CD4-positive, alpha-beta T cell treated with Interleukin-1 beta for 1 hour (primary cell): ENCODE measurements at places on chromosomes 6 and 20.

DNA sequence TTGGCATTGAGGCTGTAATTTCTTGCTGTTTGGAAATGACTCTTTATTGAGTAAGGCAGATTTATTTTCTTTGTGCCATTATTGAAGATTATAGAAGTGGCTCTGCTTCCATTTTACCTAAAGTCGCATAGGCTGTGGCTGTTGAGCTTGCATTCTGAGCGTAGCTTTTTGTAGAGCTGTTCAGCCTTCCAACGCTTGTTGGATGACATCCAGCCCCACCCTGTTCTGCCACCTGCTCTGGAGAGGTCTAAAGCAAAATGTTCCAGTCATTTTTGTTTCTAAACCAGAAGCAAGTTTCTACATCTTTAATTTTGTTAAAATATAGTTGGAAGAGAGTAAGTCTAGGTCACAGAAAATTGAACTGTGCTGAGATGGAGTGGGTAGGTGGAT lies 24.4 kb downstream of the UST start:
- no peak for DNase-seq

GRCh38 chr6:4404415-4404814 lies 269.0 kb upstream of the ECI2 start:
- no peak for DNase-seq

- no peak for DNase-seq
Measured at GRCh38 chr6:138263963-138264362, 45.7 kb upstream of the PBOV1 start.

- no peak for DNase-seq
Measured at GRCh38 chr20:16115911-16116552, 457.2 kb downstream of the KIF16B start.

DNA sequence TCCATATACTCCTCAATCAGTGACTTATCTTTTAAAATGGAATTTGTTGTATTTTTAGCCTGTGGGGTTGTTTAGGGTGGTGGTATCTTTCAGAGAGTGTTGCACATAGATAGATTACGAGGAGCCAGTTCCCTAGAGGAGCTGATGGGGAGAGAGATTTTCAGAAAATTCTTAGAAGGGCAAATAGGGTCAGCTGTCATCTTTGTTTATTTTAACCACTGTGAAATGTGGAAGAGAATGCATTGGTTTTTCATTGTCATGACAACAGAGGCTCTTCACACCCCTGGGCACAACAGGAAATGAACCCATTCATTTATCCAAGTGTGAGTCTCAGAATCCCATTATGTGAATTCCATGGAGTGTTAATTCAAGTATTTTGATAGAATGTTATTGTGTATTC lies 188.4 kb downstream of the JARID2 start:
- DNase-seq, result no peak

GRCh38 chr6:129744201-129744879 lies 34.4 kb upstream of the ARHGAP18 start:
- DNase-seq, result no peak

- DNase-seq, result peak; percentile 53
Measured at GRCh38 chr6:12138381-12138780, 126.3 kb downstream of the HIVEP1 start.

DNA sequence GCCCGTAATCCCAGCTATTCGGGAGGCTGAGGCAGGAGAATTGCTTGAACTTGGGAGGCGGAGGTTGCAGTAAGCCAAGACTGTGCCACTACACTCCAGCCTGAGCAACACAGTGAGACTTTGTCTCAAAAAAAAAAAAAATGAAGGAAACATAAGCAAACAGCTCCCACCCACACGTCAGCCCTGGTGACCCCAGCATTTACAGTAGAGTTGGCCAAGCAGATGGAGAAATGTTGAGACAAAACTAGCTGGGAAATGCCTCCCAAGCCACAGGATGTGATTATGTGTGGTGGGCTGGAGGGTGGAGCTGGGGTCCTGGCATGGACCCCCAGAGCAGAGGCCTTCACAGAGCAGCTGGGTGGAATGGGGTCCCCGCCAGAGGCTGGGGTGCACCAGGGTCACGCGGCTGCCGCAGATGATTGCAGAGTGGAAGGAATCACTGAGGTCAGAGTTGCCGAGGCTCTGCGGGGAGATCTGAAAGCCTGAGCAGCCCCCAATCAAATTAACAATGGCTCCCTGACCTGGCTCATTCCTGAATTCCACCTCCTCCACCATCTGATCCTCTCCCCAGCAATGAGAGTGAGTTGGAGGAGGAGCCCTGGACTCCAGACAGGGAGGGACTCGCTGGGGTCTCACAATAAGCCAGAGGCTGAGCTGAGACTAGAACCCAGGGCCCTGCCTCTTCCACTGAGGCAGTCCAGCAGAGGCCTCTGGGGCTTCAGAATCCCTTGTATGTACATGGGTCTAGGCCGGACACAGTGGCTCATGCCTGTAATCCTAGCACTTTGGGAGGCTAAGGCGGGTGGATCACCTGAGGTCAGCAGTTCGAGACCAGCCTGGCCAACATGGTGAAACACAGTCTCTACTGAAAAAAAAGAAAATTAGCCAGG lies 34.7 kb upstream of the TGM2 start:
- no peak for DNase-seq

GRCh38 chr6:38522322-38522721 lies 117.4 kb downstream of the BTBD9 start:
- no peak for DNase-seq

DNA sequence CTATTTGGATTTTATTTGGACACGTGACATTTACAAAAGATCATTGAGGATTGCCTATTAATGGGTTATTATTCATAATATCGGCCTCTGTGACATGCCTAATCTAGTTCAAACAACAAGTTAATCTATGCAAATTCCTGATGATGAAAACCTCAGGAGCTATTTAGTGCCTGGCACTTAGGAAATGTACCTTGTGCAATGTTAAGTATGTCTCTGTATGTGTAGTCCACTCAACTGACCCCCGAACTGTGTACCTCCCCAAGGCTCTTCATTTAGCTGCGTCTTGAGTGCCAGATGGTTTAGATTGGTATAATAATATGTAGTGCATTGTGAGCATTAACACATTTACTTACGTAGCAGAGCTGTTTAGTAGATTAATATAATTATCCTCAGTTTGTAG lies 6.9 kb downstream of the LAMA2 start:
- no peak for DNase-seq

GRCh38 chr6:118558464-118559217 lies 10.5 kb downstream of the PLN start:
- DNase-seq, result peak; percentile 43

GRCh38 chr6:56475736-56476457 lies 166.8 kb downstream of the DST start:
- no peak for DNase-seq

DNA sequence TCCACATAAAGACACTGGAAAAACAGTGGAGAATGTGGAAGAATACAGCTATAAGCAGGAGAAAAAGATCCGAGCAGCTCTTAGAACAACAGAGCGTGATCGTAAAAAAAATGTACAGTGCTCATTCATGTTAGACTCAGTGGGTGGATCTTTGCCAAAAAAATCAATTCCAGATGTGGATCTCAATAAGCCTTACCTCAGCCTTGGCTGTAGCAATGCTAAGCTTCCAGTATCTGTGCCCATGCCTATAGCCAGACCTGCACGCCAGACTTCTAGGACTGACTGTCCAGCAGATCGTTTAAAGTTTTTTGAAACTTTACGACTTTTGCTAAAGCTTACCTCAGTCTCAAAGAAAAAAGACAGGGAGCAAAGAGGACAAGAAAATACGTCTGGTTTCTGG lies 57.1 kb downstream of the MAP3K4 start:
- DNase-seq, result no peak
